IMR-90 (cell line): ENCODE measurements at places on chromosomes 5 and 9.

DNA sequence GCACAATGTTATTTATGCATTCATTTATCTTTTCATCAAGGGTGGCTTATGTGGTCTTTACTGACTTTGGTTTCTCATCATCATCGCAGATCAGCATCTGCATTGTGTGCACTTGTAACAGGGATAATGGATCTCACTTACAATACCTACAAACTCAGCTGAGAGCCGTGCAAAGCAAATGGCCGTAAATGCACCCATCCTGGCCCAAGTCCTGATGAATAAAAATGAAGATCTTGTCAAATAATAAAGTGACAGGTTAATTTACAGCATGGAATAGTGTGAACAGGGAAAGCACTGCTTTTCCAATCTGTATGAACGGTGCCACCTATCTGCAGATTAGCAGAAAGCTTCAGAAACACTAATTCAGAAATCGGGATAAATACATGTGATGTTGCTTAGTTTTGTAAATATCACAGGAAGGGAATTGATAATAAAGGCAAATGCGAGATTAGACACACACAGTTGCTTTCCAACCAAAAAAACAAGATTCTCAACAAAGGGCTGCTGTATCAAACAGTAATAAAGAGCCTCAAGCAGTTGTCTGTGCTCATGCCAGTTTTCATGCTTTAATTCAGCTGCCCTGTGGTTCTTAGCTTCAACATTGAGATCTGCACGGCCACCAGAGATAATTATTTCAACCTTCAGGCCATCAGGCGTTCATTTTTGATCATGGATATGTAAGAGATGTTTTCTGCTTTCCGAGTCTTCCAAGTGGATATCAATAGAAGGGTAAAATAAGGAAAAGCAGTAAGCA is 153.4 kb upstream of the POU5F2 start:
- DNase-seq, result peak; percentile 21
- no peaks in the 10 kb centered on the region for H3K4me1 ChIP-seq
- H3K27me3 ChIP-seq, result no peaks in the 10 kb centered on the region
- H3K4me3 ChIP-seq, result no peak overlapping the region
- H3K36me3 ChIP-seq, result no peaks in the 10 kb centered on the region

GRCh38 chr5:7802855-7803254 is 48.1 kb downstream of the CFAP90 start:
- H3K4me1 ChIP-seq, result no peaks in the 10 kb centered on the region
- H3K36me3 ChIP-seq, result no peaks in the 10 kb centered on the region
- no peak for DNase-seq
- no peak overlapping the region for H3K4me3 ChIP-seq
- no peak overlapping the region for H3K27ac ChIP-seq
- no peaks in the 10 kb centered on the region for H3K27me3 ChIP-seq

- H3K27me3 ChIP-seq, result peaks cover 23% of the 10 kb centered on the region
- H3K4me1 ChIP-seq, result no peaks in the 10 kb centered on the region
- H3K36me3 ChIP-seq, result no peaks in the 10 kb centered on the region
- no peak overlapping the region for H3K4me3 ChIP-seq
- DNase-seq, result peak; percentile 50
These were observed 92.3 kb downstream of the HSD17B3 start for GRCh38 chr9:96209407-96210271.

DNA sequence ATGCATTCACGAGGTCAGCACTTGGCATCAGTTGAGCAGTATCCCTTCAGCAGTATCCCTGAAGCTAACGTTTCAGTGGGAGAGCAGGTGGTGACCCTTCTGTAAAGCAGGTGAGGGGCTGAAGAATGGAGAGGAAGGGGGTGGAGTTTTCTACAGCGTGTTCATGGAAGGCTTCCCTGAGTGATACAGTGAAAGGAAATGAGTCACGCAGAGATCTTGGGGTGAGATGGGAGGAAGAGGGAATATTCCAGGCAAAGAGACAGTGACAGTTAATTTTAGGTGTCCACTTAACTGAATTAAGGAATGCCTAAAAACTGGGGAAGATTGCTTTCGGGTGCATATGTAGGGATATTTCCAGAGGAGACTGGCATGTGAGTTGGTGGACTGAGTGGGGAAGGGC is 25.7 kb downstream of the TAS2R1 start:
- DNase-seq, result peak; percentile 41
- H3K27me3 ChIP-seq, result no peaks in the 10 kb centered on the region; the same call in 1 of the 2 replicates
- H3K4me1 ChIP-seq, result 0 out of 2 replicates have a peak, but pooled peaks cover 1% of the 10 kb centered on the region
- no peak overlapping the region for H3K4me3 ChIP-seq
- no peak overlapping the region for H3K27ac ChIP-seq
- H3K36me3 ChIP-seq, result no peaks in the 10 kb centered on the region

DNA sequence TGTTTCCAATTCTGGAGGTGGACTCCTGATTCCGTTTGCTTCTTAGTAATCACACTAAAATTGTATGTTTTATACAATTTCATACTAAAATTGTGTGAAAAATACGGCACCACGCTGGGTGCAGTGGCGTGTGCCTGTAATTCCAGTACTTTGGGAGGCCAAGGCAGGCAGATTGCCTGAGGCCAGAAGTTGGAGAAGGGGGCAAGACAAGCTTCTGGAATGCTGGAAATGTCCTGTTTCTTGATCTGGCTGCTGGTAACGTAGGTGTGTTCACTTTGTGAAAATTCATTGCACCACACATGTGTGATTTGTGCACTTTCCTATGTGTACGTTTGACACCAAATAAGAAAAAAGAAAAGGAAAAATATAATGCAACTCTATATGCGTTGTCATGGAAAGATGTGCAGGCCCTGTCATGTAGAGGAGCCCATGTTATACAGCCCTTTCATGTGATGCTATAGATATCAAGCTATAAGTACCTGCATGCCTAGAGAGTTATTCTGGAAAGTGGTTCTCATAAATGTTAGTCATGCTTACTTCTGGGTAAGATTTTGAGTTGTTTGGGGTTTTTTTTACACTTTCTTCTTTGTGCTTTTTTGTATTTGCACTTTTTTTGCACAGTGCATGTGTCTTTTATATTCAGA is 119.9 kb downstream of the TMEM174 start:
- H3K27me3 ChIP-seq, result peaks cover 16% of the 10 kb centered on the region

- no peaks in the 10 kb centered on the region for H3K27me3 ChIP-seq
- peak; percentile 99 for DNase-seq
- no peak overlapping the region for H3K4me3 ChIP-seq
- no peaks in the 10 kb centered on the region for H3K36me3 ChIP-seq
- H3K4me1 ChIP-seq, result peaks cover 26% of the 10 kb centered on the region
These were observed 229.5 kb upstream of the PAPPA start for GRCh38 chr9:115923903-115924668.

DNA sequence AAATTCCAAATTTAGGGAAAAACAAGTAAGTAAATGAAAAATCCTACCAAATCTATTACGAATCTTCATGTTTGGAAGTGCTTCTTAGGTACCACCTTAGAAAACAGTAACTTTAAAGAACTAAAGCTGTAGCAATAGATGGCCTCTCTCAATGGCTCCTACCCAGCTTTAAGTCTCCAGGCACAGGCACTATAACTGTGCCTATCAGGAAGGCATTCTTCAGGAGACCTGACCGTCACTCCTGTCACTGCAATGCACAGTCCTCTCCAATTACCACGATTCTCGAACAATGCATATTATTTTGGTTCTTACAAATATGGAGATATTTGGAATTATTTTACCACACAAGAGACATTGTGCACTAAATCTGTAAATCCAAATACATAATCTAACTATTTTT is 12.9 kb downstream of the NFIB start:
- no peak for DNase-seq
- H3K27ac ChIP-seq, result no peak overlapping the region
- no peaks in the 10 kb centered on the region for H3K4me1 ChIP-seq
- no peaks in the 10 kb centered on the region for H3K36me3 ChIP-seq
- no peak overlapping the region for H3K4me3 ChIP-seq

GRCh38 chr9:81680506-81680905 is 8.8 kb downstream of the TLE1 start:
- H3K27me3 ChIP-seq, result no peaks in the 10 kb centered on the region
- no peak overlapping the region for H3K4me3 ChIP-seq
- peaks cover 35% of the 10 kb centered on the region for H3K36me3 ChIP-seq
- H3K27ac ChIP-seq, result no peak overlapping the region

DNA sequence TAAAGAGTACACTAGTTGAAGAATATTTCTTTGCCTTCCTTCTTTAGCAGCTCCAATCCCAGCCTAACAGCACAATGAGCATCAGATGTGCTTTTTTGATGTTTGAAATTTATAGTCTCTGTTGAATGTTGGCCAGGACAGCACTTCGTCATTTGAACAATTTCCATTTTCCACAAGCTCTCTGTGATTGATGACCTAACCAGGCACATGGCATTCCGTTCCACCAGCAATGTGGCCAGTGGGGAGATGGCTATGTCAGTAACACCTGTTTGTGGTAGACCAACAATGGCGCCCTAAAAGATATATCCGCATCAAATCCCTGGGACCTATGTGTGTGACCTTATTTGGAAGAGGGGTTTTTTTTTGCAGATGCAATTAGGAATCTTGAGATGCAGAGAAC is 66.8 kb downstream of the PALM2AKAP2 start:
- H3K4me1 ChIP-seq, result no peaks in the 10 kb centered on the region
- DNase-seq, result no peak
- H3K27ac ChIP-seq, result no peak overlapping the region
- H3K27me3 ChIP-seq, result no peaks in the 10 kb centered on the region
- H3K4me3 ChIP-seq, result no peak overlapping the region

DNA sequence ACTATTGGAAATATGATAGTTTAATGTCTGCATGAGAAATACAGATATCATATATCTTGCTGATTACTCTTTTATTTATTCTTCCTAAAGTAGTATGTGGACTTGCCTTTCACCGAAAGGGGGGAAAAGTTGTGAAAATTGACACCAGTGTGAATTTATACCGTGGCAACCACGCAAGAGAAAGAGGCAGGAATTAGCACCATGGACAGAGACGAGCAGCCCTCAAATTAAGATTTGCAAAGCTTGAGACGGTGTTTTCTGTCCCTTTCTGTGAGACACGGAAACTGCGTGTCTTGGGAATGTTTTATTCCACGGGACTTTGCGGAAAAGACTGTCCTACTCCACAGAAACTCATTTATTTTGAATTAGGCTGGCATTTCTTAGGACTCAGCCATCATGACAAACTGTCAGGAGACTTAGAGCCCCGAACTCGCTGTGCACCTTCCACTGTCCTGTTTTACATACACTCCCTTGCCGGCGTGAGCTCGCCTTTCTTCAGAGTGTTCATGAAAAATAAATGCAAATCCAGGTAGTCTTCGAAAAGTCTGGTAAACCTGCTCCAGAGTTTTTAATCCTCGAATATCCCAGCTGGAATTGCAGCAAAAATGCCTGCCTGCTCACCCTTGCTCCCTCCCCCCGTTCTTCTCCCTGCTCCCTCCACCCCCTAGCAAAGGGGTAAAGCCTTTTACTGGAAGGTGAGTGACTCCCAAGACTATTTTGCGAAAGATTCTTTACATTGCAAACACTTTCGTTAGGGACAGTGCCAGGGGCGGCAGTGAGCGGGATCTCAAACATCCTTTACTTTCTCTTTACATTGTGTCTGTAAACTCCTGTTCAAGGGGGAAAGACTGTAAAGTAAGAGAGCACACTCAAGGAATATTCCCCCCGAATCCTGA is 3.8 kb upstream of the ELAVL2 start:
- no peaks in the 10 kb centered on the region for H3K27me3 ChIP-seq
- H3K4me1 ChIP-seq, result no peaks in the 10 kb centered on the region
- DNase-seq, result peak; percentile 2
- H3K4me3 ChIP-seq, result no peak overlapping the region

GRCh38 chr9:2872931-2873323 is 29.0 kb upstream of the PUM3 start:
- no peak for DNase-seq
- peaks cover 48% of the 10 kb centered on the region for H3K27me3 ChIP-seq
- no peak overlapping the region for H3K4me3 ChIP-seq

DNA sequence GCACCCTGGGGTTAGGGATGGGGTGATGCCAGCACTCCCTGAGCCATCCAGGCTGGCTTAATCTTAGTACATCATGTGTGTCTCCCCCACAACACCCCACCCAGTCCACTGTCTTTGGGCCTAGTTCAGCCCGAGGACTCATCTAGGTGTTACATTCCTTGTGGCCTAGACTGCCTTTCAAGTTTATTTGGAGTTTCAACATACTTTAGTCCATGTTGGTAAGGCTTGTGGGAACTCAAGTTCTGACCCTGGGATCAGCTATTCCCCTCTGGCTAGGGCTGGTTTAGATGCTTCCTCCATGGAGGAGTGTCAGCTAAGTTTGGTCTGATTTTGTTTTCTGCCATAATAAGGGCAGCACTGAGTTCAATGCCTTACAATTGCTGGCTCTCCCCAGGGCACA is 302.4 kb downstream of the SMARCA2 start:
- H3K27ac ChIP-seq, result no peak overlapping the region
- H3K4me3 ChIP-seq, result no peak overlapping the region
- DNase-seq, result no peak
- H3K36me3 ChIP-seq, result no peaks in the 10 kb centered on the region

DNA sequence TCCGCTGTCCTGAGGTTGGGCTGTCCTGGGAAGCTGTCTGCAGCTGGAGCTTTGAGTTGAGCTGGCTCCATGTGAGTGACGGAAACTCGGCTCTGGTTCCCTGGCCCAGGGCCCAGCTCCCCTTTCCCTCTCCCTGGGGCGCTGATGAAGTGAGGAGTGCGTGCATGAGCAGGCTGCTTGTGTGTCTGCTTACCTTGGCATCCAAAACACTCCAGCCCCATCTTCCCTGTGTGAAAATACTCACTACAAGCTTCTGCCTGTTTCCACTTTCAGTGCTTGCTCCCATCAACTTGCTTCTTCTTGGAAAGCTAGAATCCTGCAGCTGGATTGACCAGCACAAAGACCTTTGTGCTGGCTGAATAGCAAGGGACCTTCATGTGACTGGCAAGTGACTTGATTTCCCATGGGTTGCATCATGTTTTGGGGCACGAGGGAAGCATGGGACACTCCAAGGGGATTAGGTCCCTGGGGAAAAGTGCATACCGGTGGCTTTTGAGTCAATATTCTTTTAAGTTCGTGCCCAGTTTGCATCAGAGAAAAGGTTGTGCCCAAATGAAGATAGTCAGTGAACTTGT is 198.1 kb downstream of the GADD45G start:
- no peak overlapping the region for H3K27ac ChIP-seq
- H3K4me3 ChIP-seq, result no peak overlapping the region
- H3K36me3 ChIP-seq, result no peaks in the 10 kb centered on the region
- DNase-seq, result no peak
- no peaks in the 10 kb centered on the region for H3K4me1 ChIP-seq
- H3K27me3 ChIP-seq, result no peaks in the 10 kb centered on the region; the same call in 1 of the 2 replicates

GRCh38 chr9:12796601-12797000 is 21.8 kb downstream of the LURAP1L start:
- no peaks in the 10 kb centered on the region for H3K27me3 ChIP-seq
- no peak overlapping the region for H3K27ac ChIP-seq
- no peaks in the 10 kb centered on the region; the same call in 1 of the 2 replicates for H3K36me3 ChIP-seq

GRCh38 chr9:105877721-105878120 is 183.4 kb downstream of the TMEM38B start:
- no peaks in the 10 kb centered on the region for H3K4me1 ChIP-seq
- no peak for DNase-seq
- no peak overlapping the region for H3K4me3 ChIP-seq
- no peaks in the 10 kb centered on the region for H3K27me3 ChIP-seq
- no peaks in the 10 kb centered on the region for H3K36me3 ChIP-seq

DNA sequence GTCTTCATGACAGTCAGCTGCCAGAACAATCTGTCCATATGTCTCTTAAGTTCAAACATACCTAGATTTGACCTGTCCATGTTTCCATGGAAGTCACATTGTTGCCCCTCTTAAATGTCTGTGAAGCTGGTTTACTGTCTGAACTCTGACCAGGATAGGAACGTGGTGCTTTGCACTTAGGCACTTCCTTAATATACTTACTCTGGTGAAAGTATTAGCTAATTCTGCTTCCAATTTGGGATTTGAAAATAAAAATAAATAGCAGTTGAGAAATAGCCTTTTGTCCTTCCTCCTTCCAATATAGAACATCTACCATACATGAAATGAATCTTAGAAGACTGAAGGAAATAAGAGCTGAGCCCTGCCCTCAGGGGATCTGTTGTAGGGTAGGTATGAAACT is 524.5 kb upstream of the CLINT1 start:
- peaks cover 8% of the 10 kb centered on the region for H3K4me1 ChIP-seq
- H3K36me3 ChIP-seq, result no peaks in the 10 kb centered on the region
- no peak for DNase-seq
- H3K27ac ChIP-seq, result no peak overlapping the region
- H3K27me3 ChIP-seq, result no peaks in the 10 kb centered on the region
- no peak overlapping the region for H3K4me3 ChIP-seq
